ENCODE measurements at places on chromosomes 13 and 19.

- peak; percentile 97 for DNase-seq
These were observed 984 bp downstream of the RPS11 start for GRCh38 chr19:49497047-49497788.

DNA sequence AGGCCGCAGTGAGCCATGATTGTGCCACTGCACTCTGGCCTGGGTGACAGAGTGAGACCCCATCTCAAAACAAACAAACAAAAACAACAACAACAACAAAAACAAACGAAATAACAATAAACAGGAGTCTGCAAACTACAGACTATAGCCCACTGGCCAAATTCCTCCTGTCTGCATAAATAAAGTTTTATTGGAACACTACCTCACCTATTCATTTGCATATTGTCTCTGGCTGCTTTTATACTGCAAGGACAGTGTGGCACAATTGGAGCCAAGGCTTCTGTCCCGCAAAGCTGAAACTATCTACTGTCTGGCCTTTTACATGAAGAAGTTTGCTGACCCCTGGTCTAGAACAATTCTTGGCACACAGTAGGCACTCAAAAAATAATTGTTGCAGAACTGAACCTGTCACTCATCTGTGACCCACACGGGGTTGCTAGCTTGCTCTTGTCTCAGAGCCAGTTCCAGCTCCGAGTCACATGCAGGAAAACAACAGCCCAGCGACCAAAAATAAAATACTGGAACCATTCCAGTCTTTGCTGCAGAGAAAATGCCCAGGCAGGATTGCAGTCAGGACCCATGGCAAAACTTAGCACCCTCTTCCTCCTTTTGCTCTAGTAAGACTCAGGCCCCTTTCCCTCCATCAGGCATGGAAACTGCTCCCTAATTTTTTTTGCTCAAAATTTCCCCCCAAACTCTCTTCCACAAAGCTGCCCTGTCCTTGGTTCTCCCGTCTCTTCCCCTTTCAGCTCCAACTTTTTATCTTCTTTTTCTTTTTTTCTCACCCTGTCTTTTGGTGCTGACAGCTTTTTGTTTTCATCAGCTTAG lies 4.8 kb upstream of the MYH14 start:
- no peak for DNase-seq

- DNase-seq: no peak
These were observed 833.0 kb downstream of the DACH1 start for GRCh38 chr13:71034018-71034417.

GRCh38 chr19:14354445-14354844 lies 26.8 kb upstream of the ADGRE5 start:
- no peak for DNase-seq

GRCh38 chr19:50693064-50693975 lies 26.3 kb downstream of the SHANK1 start:
- DNase-seq: no peak

- no peak for DNase-seq
These were observed 1.2 kb downstream of the LYPD3 start for GRCh38 chr19:43464134-43464775.

- DNase-seq: no peak
These were observed 186.9 kb upstream of the STARD13 start for GRCh38 chr13:33472446-33472845.

GRCh38 chr19:55640577-55641425 lies at the start of gene ZNF580:
Gene ZNF580, plus strand, starts transcription at chr19:55641002. Its CDS starts 1,507 bp downstream, at chr19:55642509.
- DNase-seq: peak; percentile 86

DNA sequence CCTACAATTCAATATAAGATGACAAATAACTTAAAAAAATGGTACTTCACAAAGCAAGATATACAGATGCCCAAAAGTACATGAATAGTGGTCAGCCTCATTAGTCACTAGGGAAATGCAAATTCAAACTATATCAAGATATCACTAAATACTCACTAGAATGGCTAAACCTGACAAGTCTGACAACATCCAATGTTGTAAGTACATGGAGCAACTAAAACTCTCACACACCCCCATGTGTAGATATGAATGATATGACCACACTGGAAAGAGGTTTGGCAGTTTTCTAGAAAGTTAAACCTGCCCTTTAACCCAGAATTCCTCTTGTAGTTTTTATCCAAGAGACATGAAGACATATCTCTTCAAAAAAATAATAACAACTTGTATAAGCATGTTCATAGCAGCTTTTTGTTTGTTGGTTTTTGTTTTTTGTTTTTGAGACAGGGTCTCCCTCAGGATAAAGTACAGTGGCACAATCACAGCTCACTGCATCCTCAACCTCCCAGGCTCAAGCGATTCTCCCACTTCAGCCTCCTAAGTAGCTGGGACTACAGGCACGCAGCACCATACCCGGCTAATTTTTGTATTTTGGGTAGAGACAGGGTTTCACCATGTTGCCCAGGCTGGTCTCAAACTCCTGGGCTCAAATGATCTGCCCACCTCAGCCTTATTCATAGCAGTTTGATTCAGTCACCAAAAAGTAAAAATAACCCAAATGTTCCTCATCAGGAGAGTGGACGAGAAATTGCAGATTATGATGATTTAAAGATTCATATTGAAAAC lies 55.1 kb downstream of the RFX2 start:
- no peak for DNase-seq

GRCh38 chr19:57872450-57872849 lies 16.4 kb downstream of the ZNF814 start:
- no peak for DNase-seq

DNA sequence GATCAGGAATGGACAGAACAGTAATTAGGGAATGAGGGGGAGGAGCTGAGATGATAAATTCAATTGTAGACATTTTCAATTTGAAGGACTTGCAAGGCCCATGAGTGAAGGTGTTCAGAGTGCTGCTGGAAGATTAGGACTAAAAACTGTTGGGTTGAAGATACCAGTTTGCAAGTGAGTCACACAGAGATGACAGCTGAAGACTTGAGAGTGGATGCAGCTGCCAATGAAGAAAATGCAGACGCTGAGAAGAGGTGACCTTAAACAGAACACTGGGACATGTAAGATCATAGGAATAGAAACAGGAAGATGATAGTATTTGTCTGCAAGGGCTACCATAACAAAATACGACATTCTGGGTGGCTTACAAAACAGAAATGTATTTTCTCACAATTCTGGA lies 1716.5 kb upstream of the SLC10A2 start:
- no peak for DNase-seq

- peak; percentile 89 for DNase-seq
These were observed 23.7 kb downstream of the SLC6A16 start for GRCh38 chr19:49301165-49301865.

- DNase-seq: no peak
These were observed 3.0 kb upstream of the CCNP start for GRCh38 chr19:40229484-40229883.

- DNase-seq: no peak
These were observed 18.3 kb downstream of the FBXO27 start for GRCh38 chr19:39014037-39014436.

DNA sequence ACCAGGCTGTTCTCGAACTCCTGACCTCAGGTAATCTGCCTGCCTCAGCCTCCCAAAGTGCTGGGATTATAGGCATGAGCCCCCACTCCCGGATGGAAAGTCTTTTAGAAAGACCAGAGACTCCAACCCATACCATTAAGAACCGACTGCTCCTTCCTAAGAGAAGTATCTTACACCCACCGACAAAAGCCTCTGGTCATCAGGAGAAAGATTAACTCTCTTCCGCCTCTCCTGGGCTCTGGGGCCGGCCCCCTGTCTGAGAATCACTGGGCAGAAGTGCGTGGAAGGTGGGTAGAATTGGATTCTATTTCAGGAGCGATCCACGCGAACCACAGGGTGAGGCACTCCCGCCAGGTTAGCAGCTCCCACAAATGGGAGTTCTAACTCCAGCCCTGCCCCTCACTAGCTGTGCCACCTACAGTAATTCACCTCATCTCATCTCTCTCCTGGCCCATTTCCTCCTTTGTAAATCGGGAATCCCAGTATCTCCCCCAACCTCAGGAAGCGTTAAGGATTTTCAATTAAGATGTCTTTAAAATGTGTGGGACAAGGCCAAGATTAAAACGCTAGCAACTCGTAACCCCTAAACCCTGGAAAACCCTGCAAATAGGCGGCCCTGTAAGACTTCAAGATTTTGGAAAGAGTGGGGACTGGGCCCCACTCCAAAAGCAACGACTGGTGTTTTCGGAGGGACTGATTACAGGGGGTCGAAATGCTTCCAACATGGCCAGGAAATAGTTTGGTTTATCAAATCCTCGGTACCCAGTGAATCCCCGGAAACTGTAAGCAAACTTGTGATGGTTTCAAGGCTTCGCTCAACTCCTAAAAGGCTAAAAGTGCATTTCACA lies 1.3 kb downstream of the HNRNPL start:
- DNase-seq: no peak

DNA sequence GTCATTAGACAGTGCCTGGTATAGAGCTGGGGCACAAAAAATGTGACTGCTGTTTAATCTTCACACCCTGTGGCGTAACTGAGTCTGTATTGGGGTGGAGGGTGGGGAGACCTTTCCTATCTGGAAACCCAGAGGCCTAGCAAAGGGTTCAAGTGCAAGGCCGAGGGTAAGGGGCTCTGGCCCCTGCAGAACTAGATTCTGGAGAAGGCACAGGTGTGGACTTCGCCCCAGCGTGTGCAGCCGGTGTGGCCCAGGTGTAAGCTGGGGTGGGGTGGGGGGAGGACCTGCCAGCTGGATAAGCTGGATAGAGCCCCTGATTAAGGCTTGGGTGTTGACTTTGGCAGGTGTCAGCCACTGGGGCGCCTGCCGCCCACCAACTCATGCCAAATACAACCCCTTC lies 1.3 kb downstream of the RAB3D start:
- no peak for DNase-seq

- DNase-seq: no peak
These were observed 793.9 kb upstream of the PCDH20 start for GRCh38 chr13:62209529-62209928.

GRCh38 chr13:113660066-113660465 lies 2.1 kb upstream of the ATP4B start:
- DNase-seq: no peak

- DNase-seq: peak; percentile 63
These were observed 2.7 kb downstream of the JUND start for GRCh38 chr19:18278521-18279265.

DNA sequence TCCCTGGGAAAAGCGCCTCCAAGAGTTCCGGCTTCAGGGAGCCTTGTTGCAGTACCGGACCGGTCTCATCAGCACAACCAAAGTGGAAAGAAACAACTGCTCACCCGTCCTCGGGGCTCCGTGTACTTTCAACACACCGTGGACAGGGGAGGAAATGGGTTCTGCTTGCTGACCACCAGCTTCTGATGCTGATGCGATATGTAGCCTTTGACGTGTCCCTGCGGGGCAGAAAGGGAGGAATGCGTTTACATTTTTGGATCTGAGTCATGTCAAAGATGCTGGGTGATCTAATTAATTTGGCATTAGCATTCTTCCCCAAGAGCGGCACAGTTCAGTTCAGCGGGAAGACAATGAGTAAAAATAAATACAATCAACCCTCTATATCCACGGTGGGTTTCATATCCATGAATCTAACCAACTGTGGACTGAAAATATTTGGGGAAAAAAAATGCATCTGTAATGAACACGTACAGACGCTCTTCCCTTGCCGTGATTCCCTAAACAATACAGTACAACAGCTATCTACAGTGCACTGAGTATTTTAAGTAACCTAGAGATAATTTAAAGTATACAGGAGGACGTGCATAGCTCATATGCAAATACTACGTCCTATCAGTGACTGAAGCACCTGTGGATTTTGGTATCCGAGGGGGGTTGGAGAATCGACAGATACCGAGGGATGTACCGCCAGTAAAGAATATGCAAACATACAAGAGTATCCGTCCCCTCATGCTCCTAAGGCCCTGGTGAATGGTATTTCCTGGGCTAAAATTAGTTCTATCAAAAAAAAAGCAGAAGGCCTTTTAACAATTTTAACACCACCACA lies 19.8 kb downstream of the PROZ start:
- no peak for DNase-seq
